ENCODE measurements at places on chromosomes 11 and 22. TPM values are rescaled to one million over a fixed set of nuclear protein-coding genes. Genes with fewer than 3 reads are reported as not detected.

GRCh38 chr22:30541961-30542810, 4.4 kb downstream of the SEC14L6 start:
- DNase-seq: peak; percentile 5

GRCh38 chr11:15586741-15587473, 472.2 kb downstream of the INSC start:
- no peak for DNase-seq

GRCh38 chr22:24513378-24514240, 18.5 kb downstream of the UPB1 start:
- no peak for DNase-seq

GRCh38 chr22:49394116-49394785, 433.4 kb downstream of the BRD1 start:
- DNase-seq: no peak

- DNase-seq: no peak
Measured at GRCh38 chr11:117970400-117971024, 15.7 kb upstream of the IL10RA start.

DNA sequence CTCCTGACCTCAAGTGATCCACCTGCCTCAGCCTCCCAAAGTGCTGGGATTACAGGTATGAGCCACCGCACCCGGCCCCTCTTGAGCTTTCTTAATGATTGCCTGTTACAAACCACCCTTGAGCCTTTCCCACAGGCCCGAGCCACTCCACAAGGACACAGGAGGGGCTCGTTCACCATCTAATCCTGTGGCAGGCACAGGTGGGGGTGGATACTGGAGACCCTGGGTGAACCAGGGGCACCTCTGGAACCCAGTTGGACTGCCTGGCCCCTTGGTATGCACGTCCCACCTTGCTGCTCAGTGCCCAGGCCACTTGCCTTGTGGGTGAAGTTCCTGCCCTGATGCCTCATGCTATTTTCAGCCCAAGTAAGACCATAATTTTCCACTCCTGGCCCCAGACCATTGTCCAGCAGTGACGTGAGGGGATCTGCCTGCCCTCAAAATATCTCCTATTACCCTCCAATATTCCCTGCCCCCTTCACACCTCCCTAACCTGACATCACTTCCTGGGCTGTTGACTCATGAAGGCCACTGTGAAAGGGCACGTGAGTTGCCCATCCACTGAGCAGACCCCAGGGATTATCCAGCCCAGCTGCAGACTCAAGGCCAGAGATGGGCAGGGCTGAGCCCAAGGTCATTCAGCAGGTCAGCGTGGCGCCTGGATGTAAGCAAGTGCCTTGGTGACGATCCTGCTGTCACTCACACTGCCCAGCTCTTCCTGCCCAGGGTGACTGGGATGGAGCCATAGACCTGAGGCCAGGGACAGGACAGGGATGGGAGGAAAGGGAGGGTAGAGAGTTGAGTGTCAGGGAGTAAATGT, 19.6 kb downstream of the P2RY2 start:
- DNase-seq: peak; percentile 24

GRCh38 chr11:112216561-112217105, 9.6 kb upstream of the PTS start:
- peak; percentile 86 for DNase-seq

DNA sequence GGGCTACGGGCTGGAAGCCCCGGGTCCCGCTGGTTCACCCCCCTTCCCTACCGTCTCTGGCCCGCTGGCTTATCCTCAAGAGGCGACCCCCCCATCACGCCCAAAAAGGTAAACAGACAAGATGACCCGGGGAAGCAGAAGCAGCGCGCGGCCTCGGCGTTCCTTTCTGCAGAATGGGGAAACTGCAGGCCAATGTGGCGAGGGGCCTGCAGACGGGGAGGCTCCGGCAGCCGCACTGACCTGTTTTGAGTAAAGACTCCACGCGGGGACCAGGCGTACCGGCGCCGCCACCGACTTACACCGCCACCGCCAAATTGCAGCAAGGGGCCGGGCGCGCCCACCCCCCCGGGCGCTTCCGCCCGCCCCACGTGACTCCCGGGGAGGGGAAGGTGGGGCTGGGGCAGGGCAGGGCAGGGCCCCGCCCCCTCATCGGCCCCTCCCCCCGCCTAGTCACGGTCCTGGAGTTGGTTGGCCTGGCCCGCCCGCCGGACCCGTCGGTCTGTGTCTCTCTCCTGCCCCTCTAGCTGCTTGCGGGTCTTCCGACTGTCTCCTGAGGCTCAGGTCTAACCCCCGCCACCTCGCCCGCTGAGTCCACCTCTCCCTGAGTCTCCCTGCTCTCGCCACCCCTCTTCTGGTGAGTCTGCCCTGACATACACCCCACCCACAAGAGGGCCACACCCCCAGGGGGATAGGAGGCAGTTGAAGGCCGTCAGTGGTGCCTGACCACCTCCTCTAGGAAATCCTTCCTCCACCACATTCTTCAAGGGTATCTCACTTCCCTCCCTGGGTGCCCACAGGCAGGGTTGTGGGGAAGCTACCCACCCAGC, at the start of gene ARAP1:
TSS of gene ARAP1 (minus strand) at position 321 of the 827 bp plus-strand sequence. CDS start 25,280 bp downstream, outside the sequence.
- DNase-seq: peak; percentile 81

DNA sequence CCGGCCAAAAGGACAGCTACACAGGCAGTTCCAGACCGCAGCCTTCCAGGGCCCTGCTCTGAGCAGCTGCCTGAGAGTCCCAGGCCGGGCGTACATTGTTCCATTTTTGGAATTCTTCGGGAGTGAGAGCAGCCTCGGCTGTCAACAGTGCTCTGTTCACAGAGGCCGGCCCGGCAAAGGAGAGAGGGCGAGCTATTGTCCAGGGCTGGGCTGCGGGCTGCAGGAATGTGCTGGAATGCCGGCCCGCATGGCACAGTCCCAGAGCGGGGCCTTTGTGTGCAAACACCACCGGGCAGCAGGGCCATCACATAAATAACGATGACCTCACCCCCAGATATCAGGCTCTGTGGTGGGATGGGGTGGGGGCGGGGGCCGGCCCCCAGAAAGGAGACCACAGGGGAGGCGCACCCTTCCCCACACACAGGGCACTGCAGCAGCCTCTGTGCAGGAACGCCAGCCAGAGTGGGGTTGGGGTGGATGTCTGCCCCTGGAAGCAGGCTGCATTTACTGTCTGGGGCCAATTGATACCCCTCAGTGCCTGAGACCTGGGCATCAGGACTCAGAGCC, 15.8 kb downstream of the LINC01488 start:
- DNase-seq: peak; percentile 94

DNA sequence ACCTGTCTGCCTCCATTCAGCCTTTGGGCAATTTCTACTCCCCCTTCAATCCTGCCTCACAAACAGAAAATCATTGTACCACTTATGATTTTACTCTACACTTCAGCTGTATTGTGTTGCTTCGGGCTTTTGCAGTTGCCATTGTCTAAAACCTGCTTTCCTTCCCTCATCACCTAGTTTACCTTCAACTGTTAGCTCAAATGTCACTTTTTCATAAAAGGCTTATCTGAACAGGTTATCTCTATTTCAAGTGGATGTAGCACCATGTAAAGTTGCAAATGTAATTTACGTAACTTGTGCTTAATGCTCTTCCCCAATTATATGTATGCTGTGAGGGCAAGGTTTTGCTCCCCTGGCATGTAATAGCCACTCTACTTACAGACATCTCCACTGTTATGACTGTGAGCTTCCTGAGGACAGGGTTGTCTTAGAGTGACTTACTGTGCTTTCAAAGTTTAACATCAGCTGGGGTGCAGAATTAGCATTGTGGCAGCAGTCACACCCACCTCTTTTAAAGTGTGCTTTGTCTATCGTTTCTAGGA, 5.4 kb downstream of the RPS25 start:
- DNase-seq: no peak

- DNase-seq: no peak
Measured at GRCh38 chr22:45744442-45744841, 72.8 kb downstream of the ATXN10 start.

DNA sequence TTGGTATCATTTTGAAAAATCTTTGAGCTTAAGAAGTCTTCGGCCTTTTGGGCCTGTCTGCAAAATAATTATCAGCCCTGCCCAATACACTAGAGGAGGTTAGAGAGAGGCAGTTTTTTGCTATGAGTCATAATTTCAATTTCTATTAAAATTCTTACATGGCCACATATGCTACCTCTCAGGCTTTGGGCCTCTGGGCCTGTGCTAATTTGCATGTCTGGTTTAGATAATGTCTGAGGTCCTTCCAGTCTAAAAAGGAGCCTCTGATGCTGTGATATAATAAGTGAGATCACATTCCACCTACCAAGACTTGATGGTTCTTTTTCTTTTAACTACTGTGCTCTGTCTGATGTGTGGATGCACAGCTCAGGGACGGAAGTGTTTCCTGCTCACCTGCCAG, 70.8 kb downstream of the KCNJ1 start:
- DNase-seq: peak; percentile 93

- DNase-seq: no peak
Measured at GRCh38 chr11:46522682-46523281, 71.0 kb downstream of the AMBRA1 start.

GRCh38 chr22:22721681-22722354, 77.4 kb downstream of the GGTLC2 start:
- DNase-seq: peak; percentile 46

Gene NLRP14
- total RNA-seq: 0.17 TPM

Gene CNTF
- 0.77 TPM for total RNA-seq

Gene C11orf98
- total RNA-seq: 33.4 TPM

Gene GVQW3
- total RNA-seq: 1.8 TPM

Gene TEX12
- 0.17 TPM for total RNA-seq

Gene OR8D4
- not detected for total RNA-seq

Gene TTC36
- 1.0 TPM for total RNA-seq

Gene OR5B17
- not detected for total RNA-seq

Gene KCNC1
- not detected for total RNA-seq
